ENCODE measurements at places on chromosomes 3 and 15.

- no peak for DNase-seq
Measured at GRCh38 chr15:58582160-58582559, 150.4 kb downstream of the LIPC start.

DNA sequence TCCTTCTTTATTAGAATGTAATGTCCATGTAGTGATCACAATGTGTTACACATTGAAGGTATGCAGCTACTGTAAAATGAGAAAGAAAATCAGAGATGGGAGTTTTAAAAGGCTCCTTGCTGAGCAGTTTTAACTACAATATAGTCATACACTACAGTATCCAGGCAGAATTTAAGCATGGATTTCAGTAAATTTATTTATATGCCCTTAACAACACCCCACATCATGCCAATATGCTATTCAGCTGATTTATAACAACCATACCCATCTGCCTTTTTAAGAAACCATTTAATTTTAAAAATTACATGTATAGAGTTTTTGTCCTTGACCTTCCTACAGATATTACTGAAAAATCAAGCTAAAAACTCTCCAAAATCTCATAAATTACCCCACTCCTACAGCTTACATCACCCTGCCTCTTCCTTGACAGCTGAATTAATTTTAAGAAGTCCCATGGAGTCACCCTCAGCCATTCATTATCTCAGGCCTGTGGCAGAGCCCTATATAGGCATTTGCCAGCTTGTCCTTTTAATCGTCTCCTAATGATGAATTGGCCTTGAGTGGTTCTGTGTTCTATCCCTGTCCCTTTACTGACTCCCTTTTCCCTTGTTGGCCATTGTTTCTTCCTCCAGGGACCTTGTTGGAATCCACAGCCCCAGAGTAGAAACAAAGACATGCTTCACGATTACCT, 797.6 kb upstream of the ARRDC4 start:
- DNase-seq = no peak

- no peak for DNase-seq
Measured at GRCh38 chr15:29571792-29572431, 250.4 kb downstream of the TJP1 start.

DNA sequence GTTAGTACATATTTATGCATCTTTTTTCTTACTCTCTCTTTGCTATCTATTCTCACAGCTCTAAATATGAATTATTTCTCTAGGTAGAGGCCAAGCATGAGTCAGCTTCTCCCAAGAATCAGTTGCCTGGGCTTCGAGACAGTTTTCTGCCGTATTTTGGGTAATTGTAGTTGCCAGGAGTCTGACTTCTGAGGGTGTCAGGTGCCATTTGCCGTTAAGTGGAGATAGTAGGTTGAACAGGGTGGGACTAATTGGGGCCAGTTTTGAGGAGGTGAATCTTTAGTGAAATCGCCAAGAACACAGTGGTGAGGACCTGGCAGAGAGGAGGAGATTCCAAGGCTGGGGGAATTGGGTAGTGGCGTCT, 7.8 kb upstream of the NRROS start:
- DNase-seq = no peak

GRCh38 chr3:38740537-38740936, 75.5 kb downstream of the SCN10A start:
- DNase-seq = no peak

All from NCI-H2029 treated with DMSO at 0.1 percent for 48 hours (cell line).